ENCODE measurements at places on chromosomes 5 and 9.

DNA sequence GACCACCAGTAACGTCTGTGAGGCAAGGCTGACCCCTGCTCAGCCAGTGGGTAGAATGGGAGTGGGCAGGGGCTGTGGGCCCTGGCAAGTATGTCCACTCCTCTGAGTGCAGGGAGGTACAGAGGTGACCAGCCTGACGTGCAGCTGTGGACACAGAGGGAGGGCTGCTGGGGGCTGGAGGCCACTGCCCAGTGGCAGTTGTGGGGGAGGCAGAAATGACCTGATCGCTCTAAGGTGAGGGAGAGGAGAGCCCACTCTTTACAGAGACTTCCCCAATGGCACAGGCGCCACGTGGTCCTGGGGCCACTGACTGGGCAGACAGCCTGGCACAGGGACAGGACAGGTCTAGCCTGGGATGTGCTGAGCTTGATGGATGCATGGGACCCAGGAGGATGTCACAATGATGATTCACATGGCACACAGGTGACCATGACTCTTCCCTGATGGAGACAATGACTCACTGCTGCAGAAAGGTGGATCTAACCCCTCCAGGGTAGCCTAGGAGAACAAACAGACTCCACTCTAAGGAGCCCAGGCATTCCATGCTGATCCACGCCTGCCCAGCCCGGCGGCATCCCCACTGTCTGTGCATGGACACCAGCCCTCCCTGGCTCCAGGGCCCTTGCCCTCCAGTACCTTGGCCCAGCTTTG, 7.7 kb downstream of the LPCAT1 start:
- no peak for DNase-seq

DNA sequence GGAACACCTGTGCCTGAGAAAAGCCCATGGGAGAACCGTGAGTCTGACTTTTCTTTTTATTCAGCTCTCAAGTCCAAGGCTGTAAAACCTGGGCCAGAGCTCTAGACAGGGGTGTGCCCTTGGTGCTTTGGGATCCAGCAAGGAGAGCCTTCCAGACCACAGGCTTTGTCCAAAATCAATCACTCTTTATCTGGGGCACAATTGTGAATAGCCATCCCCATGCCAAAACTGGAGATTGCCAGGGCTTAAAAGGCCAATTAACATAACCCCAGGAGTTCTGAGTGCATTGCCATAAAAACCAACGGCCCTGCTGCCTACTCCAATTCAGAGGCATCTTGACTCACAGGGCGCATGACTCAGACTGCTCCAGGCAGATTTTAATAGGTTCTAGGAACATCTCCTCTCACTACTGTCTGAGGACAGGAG, 391.8 kb downstream of the ARHGEF28 start:
- DNase-seq, result no peak

DNA sequence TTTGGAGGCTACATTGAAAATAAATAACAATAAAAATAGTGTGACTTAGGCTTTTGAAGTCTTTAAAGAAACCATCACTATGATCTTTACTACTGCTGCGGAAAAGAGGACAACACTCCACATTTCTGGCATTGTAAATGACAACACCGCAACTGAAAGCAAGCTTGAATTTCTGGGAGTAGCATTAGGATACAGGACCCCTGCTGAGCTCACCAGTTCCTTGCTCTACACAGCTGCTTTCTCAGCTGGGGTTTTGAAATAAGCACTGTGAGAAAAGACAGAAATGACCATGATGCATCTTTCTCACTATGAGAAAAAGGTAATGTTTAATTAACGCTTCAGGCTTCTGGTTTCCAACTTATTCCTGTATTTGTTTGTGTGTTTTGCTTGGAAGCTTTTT, 168.0 kb downstream of the TAF11L14 start:
- no peak for DNase-seq

GRCh38 chr9:16133032-16133431, 580.2 kb downstream of the CCDC171 start:
- DNase-seq, result no peak

DNA sequence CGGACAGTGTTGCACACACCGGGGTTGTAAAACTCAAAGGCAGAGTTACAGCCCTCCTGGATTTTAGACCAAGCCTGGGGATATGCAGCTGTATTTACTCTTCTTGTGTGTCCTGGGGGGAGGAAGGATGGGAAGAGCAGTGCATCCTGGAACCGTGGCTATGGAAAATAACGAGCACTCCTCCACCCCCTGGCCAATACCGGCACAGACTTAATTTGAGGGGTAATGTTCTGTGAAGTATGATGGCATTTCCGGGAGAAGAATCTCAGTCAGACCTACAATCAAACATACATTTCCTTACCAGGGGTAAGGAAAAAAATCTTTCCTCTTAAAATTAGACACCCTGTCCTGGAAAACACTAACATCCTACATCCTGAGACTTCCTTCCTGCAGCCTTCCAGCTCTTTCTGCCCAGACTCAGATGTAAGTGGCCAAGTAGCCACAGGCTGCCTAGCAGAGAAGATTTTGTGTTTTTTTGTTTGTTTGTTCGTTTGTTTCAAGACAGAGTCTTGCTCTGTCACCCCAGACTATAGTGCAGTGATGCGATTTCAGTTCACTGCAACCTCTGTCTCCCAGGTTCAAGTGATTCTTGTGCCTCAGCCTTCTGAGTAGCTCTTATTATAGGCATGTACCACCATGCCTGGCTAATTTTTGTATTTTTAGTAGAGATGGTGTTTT, 11.0 kb upstream of the ERMP1 start:
- no peak for DNase-seq

All from T-helper 9 cell (primary cell).